ENCODE measurements at places on chromosomes 5 and 9.

DNA sequence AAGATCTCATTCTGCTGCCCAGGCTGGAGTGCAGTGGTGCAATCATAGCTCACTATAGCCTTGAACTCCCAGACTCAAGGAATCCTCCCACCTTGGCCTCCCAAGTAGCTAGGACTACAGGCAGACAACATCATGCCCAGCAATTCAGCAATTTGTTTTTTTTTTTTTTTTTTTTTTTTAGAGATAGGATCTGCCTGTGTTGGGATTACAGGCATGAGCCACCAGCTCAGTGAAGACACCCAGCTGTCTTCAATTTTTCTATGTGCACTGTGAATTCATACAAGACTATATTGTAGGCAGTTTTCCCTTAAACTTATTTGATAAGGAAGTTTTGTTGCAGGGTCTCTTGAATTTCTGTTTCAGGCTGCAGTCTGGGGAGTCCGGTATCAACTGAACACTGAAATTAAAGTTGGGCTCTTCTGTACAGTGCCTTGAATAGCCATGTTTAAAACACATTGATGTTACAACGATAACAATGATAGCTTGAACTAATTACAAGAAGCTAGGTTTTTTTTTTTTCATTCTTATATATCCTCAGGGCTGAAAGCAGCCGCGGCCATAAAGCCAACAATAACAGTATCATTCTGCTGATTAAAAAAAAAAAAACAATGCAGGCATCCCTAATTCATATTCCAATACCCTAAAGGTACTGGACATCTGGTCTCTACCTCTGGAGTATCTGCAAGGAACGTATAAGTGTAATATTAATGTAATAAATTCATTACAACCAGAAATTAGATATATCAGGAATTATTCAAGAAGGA lies 63.5 kb downstream of the MPDZ start:
- no peak for DNase-seq

DNA sequence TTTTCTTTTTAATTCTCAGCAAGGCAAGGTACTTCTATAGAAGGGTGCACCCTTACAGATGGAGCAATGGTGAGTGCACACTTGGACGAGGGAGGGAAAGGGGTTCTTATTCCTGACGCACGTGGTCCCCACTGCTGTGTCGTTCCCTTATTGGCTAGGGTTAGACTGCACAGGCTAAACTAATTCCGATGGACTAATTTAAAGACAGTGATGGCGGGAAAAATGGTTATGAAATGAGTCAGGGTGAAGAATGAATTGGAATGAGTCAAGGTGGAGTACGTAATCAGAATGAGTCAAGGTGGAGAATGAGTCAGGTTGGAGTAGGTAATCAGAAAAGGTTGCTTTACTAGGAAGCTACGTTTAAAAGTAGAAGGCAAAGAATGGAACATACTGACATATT lies 2.1 kb upstream of the HMGCS1 start:
- no peak for DNase-seq

- DNase-seq, result no peak
Observed at GRCh38 chr5:154484393-154485095, 6.5 kb upstream of the HAND1 start.

GRCh38 chr5:175664723-175665122 lies 6.9 kb downstream of the HRH2 start:
- no peak for DNase-seq

DNA sequence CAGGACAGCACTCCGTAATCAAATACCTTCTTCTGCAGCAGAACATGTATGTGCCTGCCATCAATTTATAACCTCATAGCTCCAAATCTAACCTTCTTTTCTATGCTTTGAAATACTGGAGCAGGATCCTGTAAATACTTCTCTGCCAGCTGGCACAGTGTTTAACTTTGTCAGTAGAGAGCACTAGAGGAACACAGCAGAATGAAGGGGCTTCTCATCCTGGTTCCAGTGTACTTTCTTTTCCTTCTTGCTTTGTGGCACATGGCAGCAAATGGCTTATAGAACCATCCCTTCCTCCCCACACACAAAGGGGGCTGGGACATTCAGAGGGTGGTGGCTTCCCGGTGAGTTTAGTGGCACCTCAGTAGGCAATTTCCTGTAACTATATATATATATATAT lies 3.8 kb upstream of the FBXW11 start:
- no peak for DNase-seq

DNA sequence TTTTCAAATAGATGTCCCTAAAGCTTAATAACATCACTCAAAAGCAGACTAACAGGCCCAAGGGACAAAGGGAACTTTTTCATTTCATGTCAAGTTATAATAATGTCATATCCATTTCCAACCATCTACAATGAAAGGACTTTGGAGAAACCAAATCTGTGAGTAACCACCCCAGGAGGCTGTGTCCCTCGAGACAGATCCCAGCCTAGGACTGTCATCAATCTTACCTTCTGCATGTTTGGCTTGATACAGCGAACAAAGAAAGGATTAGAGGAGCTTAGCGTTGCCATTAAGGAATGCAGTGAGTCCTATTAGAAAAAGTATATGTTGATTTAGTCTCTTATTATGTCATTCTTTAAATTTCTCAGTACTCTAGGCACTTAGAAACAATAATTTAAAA lies 137.8 kb upstream of the RETREG1 start:
- DNase-seq, result no peak

GRCh38 chr9:92748233-92748497 lies 16.5 kb downstream of the BICD2 start:
- no peak for DNase-seq

GRCh38 chr5:119452060-119452372 lies 281 bp upstream of the HSD17B4 start:
- DNase-seq, result no peak

DNA sequence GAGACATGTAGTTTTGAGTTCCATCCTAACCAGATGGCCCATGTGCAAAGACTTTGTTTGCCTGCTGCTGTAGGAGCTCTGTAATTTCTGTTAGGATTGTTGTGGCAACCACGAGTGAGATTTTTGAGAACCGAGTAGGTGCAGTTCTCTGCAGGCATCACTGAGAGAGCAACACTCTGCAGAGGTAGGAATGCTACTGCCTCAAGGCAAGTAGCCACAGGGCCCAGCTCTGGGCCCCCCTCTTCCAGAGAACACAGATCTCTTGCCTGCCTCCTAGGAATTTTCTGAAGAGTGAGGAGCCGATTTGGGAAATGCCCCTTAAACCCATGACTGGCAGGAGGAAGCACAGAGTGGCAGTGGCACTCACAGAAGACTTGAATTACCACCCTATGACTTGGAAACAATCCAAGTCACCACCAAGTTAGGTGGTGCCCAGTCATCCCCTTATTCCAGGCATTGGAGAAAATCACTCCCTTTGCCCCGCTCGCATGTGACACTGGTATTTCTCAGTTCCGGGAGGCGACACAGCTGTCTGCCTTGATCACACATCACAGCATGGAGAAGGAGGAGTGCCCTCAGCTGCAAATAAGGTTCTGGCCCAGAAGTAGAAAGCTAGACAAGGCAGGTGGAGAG lies 52.5 kb upstream of the SLC2A8 start:
- DNase-seq, result no peak

- no peak for DNase-seq
Observed at GRCh38 chr9:90007516-90008440, 403.0 kb downstream of the GADD45G start.

Data from MM.1S (cell line).